Omental fat pad (tissue), 4 donors: ENCODE measurements at places on chromosomes 7 and 10. TPM values are rescaled to one million over a fixed set of nuclear protein-coding genes. Genes with fewer than 3 reads are reported as not detected.

Gene SCART1
- 1.9 TPM for total RNA-seq

Gene ADRB1
- total RNA-seq, result 16.7 TPM

Gene EPO
- total RNA-seq, result not detected

Gene PRKCQ
- total RNA-seq, result 0.56 TPM

Gene MSMB
- not detected for total RNA-seq

Gene IGFBP1
- total RNA-seq, result not detected

Gene CYP2W1
- not detected for total RNA-seq

Gene PLXDC2
- total RNA-seq, result 79.9 TPM

Gene SUN3
- total RNA-seq, result not detected

Gene ERVW-1
- not detected for total RNA-seq

Gene ZNF789
- total RNA-seq, result 3.4 TPM

Gene ANKRD7
- not detected for total RNA-seq

Gene ZNF804B
- total RNA-seq, result not detected

Gene PRF1
- total RNA-seq, result 4.0 TPM

- DNase-seq, result peak; percentile 80
Measured at GRCh38 chr7:55254596-55255495, 110.3 kb upstream of the LANCL2 start.

GRCh38 chr7:105610165-105610930 lies 29.1 kb upstream of the EFCAB10 start:
- DNase-seq, result no peak

- no peak for DNase-seq
Measured at GRCh38 chr7:159321278-159321677, 176.6 kb upstream of the VIPR2 start.

GRCh38 chr10:17470246-17470645 lies 15.9 kb upstream of the ST8SIA6 start:
- DNase-seq, result no peak

- no peak for DNase-seq
Measured at GRCh38 chr10:97450828-97451227, 4.9 kb downstream of the ZDHHC16 start.

DNA sequence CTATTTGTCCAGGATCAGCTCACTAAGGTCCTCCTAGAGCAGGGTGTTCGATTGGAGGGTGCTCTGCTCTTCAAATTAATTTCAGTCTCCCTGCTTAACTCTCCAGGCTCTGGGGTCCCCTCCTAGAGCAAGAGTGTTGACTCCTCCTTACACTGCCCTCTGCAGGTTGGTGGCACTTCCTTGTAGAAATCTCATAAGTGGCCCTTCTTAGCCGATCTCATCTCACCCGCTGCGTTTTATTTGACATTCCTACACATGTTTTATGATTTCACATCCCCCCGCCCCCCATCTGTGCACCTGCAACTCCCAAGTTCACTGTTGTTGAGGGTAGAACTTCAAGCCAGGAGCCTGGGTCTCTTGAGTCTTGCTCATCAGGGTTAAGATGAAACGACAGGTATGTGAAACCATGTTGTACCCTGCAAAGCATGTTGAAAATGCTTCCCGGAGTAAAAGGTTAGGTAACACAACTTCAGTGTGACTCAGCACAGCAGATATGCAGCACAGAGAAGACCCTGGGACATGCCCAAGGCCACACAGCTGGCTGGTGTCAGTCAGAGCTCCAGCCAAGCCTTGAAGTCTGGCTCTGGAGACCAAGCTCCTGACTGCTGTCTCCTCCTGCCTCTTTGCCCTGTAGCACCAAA lies 171.2 kb downstream of the PRKAG2 start:
- DNase-seq, result no peak

- no peak for DNase-seq
Measured at GRCh38 chr10:20890009-20890408, 7.1 kb downstream of the NEBL start.

GRCh38 chr10:28722065-28722803 lies 44.9 kb downstream of the BAMBI start:
- DNase-seq, result no peak

DNA sequence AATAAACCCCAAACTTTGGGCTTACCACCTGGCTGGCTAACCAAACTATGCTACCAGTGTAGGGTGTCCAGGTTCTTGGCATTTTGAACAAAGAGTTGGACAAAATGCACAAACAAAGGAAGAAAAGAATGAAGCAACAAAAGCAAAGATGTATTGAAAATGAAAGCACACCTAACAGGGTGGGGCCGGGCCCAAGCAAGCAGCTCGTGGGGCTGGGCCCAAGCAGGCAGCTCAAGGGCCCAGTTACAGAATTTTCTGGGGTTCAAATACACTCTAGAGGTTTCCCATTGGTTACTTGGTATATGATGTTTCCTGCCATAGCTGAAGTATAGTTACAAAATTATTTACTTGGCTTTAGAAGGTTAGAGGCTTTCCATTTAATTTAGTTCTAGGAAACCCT lies 15.7 kb downstream of the ACADSB start:
- no peak for DNase-seq

GRCh38 chr10:71277914-71278665 lies 41.0 kb upstream of the SLC29A3 start:
- no peak for DNase-seq

- DNase-seq, result no peak
Measured at GRCh38 chr7:139769066-139769465, 8.7 kb downstream of the HIPK2 start.

DNA sequence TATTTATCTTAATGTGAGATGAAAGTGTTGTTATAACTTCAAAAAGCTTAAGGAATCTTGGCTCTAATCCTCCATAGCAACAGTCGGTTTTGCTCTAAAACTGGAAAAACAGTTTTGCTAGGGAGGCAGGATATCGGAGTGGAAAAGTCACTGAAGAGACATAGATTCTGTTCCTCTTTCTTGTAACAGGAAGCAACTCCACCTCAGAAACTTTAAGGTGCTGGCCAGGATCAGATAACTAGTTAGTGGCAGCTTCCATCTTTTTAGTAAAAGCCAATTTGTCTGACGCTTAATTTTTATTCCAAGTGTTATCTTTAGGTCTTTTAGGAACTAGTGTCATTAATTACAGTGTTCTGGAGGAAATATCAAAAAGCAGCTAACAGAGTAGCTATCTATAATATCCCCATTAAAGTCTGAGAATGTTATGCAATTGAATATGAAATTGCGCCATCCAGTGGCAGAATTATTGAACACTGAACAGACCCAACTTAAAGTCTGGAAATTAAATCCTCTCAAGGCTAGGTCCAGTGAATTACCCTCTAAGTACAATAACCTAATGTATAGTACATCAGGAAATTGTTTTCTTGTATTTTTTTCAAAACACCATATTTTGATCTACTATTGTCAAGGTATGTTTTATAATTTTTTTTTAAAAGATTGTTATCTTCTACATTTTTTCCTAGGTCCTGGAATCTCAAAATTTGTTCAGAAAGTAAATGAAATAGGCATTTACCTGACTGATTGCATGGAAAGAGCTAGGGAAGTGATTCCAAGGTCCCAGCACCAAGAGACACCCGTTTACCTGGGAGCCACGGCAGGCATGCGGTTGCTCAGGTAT lies 65.9 kb upstream of the CC2D2B start:
- DNase-seq, result no peak

DNA sequence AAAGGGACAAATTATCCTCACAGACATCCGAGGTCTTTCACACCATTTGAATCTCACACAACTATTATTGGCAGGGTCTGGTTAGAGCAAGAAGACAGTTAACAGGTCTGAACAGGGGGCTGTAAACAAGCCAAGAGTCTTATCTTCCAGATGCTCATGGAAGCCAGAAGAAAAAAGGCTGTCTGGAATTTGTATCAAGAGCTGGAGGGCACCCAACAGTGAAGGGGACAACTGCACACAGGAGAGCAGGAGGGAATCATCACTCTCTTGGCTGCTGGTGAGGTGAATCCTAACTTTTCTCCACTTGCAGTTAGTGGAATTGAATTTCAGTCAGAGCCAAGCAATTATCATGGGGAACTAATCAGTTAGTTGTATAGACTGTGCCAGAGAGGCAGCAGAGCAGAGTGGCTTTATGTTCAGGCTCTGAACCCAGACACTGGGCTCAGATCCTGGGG lies 880.2 kb upstream of the AUTS2 start:
- no peak for DNase-seq

GRCh38 chr7:133230591-133231194 lies 22.2 kb upstream of the EXOC4 start:
- DNase-seq, result peak; percentile 35

GRCh38 chr7:38330039-38330438 lies 56.6 kb upstream of the TARP start:
- DNase-seq, result no peak

GRCh38 chr10:59177031-59177797 lies 771 bp downstream of the PHYHIPL start:
- no peak for DNase-seq

GRCh38 chr10:60394446-60394845 lies 4.8 kb upstream of the ANK3 start:
- no peak for DNase-seq

- DNase-seq, result no peak
Measured at GRCh38 chr7:1019255-1019785, 25.0 kb upstream of the GPR146 start.

- no peak for DNase-seq
Measured at GRCh38 chr7:41916450-41916927, 213.6 kb upstream of the INHBA start.

DNA sequence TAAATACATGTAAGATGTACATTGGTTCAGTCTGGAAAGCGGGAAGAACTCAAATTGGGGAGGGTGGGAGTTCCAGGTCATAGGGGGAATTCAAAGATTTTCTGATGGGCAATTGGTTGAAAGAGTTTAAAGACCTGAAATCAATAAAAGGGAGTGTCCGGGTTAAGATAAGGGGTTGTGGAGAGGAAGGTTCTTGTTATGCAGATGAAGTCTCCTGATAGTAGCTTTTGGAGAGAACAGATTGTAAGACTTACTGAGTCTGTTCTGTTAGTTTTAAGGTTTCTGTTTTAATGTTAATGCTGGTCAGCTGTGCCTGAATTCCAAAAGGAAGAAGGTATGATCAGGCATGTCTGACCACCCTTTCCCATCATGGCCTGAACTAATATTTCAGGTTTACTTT lies 48.8 kb downstream of the SDHAF3 start:
- DNase-seq, result no peak

GRCh38 chr10:31299119-31299518 lies 19.9 kb upstream of the ZEB1 start:
- no peak for DNase-seq

DNA sequence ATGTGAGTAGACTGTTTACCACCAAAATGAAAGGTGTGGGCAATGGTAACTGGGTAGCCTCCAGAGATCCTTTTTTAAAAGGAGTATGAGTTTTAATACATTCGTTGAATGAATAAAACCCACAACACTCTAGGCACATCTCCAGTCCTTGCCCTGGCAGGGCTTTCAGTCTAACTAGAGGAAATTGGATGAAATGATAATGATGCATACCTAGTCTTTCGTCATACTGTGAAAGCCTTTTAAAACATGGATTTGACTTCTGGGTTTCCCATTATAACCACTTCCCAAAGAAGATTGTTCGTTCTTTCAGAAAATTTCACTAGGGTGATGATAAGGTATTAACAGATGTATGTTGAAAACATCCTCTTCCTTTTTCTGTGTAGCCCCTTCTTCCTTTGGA lies 110.8 kb downstream of the REEP3 start:
- DNase-seq, result no peak

- no peak for DNase-seq
Measured at GRCh38 chr10:676178-676577, 13.3 kb downstream of the DIP2C start.

GRCh38 chr7:138542183-138542582 lies 82.1 kb downstream of the TRIM24 start:
- no peak for DNase-seq

GRCh38 chr7:37524056-37524455 lies 75.4 kb upstream of the ELMO1 start:
- no peak for DNase-seq
